ENCODE measurements at places on chromosomes 3 and 15.

DNA sequence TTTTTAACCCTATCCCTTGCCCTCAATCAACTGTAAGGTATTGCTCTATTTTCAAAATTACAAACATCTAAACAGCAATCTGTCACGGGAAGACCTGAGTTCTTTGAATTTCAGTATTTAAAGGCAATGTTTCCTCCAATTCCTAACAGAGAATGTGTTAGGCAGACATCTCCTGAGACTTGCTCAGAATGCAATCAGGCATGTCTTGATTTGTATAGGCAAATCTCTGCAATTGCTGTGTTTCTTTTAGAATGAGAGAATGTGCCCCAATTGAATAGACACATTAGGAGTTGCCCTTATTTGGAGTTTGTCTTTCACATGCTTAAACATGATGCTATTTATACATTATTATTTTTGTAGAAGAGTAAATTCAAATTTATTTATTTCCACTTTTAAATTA, 205.6 kb downstream of the CADM2 start:
- H3K27ac ChIP-seq: peak overlapping the region; percentile 16
- no peaks in the 10 kb centered on the region for H3K27me3 ChIP-seq
- no peak for DNase-seq
- no peaks in the 10 kb centered on the region for H3K36me3 ChIP-seq

- no peaks in the 10 kb centered on the region for H3K4me1 ChIP-seq
- no peaks in the 10 kb centered on the region for H3K36me3 ChIP-seq
- no peak for DNase-seq
- H3K4me3 ChIP-seq: no peak overlapping the region
Observed at GRCh38 chr3:29152379-29152778, 128.5 kb upstream of the RBMS3 start.

GRCh38 chr3:42980209-42980608, 1.1 kb downstream of the GASK1A start:
- peaks cover 34% of the 10 kb centered on the region for H3K4me1 ChIP-seq
- H3K4me3 ChIP-seq: peak overlapping the region; percentile 47
- H3K27ac ChIP-seq: peak overlapping the region; percentile 1
- H3K27me3 ChIP-seq: no peaks in the 10 kb centered on the region

DNA sequence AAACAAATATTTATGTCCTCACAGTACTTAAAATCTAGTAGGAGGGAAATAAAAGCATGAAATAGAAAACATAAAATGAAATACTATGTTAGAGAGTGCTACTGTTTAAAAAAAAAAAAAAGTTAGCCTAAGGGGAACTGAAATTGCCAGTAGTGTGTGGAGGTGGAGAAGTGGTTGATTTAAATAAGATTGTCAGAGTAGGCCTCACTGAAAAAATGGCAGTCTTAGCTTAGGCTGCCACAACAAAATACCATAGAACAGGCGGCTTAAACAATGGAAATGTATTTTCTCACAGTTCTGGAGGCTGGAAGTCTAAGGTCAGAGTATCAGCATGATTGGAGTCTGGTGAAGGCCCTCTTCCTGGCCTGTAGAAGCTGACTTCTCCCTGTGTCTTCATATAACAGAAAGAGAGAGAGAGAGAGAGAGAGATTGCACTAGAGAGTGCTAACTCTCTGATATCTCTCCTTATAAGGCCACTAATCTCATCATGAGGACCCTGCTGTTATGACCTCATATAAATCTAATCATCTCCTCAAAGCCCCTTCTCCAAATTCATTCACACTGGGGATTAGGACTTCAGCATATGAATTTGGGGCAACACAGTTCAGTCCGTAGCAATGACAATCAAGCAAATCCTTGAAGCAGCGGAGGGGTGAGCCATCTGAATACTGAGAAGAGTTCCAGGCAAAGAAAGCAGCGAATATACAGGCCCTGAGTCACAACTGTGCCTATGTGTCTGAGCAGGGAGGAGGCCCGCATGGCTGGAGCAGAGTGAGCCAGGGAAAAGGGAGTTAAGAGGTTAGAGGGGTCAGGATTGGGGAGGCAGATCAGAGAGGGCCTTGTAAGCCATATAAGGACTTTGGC, 23.6 kb upstream of the LRRC34 start:
- H3K27ac ChIP-seq: no peak overlapping the region
- H3K27me3 ChIP-seq: no peaks in the 10 kb centered on the region
- no peak overlapping the region for H3K4me3 ChIP-seq
- DNase-seq: no peak

DNA sequence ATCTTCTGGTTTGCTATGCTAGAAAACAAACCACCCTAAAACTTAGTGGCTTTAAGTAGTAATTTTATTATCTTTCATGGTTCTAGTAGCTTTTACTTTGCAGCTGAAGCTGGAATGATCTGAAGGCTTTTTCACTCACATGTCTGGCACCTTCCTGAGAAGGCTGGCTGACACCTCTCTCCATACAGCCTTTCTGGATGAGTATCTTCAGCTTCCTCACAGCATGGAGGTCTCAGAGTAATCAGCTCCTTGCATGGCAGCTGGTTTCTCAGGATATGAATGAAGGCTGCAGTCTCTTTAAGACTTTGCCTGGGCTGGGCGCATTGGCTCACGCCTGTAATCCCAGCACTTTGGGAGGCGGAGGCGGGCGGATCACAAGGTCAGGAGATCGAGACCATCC, 50.0 kb downstream of the TNIK start:
- no peak for DNase-seq
- H3K27ac ChIP-seq: no peak overlapping the region
- no peaks in the 10 kb centered on the region for H3K27me3 ChIP-seq
- H3K4me1 ChIP-seq: peaks cover 9% of the 10 kb centered on the region

DNA sequence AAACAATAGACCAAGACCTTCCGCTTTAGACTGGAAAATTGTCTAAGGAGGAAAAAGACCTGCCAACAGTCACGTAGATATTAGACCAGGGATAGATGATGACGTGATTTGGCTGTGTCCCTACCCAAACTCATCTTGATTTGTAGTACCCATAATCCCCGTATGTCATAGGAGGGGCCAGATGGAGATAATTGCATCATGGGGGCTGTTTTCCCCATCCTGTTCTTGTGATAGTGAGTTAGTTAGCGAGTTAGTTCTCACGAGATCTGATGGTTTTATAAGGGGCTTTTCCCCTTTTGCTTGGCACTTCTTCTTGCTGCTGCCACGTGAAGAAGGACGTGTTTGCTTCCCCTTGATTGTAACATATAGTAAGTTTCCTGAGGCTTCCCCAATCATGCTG, 31.7 kb upstream of the SUCLG2 start:
- H3K4me3 ChIP-seq: no peak overlapping the region
- no peaks in the 10 kb centered on the region for H3K27me3 ChIP-seq
- H3K27ac ChIP-seq: no peak overlapping the region
